ENCODE measurements at places on chromosomes 12 and 14.
A peak's percentile ranks its signal among the peaks of the same experiment; 100 is the strongest.

GRCh38 chr12:49971141-49971540 is 1.6 kb upstream of the AQP6 start:
- DNase-seq: peak; percentile 42

DNA sequence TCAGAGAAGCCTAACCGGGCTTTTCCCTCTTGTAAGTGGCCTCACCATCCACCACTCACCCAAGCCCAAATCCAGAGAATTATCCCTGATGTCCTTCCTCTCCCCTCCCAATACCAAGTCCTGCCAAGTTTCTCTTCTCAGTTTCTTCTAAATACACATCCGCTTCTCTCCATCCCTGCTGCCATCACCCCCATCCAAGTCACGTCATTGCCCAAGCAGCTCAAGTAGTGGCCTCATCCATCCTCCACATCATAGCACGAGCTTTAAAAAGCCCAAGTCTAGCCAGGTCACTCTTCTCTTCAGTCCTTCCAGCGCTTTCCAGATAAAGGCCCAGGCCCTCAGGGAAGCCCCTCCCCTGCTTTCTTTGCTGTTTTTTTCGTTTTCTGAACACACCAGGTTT is 25.4 kb downstream of the IL31 start:
- no peak for DNase-seq

GRCh38 chr12:67243260-67243659 is 25.9 kb upstream of the CAND1 start:
- no peak for DNase-seq

GRCh38 chr12:80721326-80721725 is 4.6 kb downstream of the MYF5 start:
- DNase-seq: no peak

GRCh38 chr12:26101350-26101734 is 23.5 kb downstream of the BHLHE41 start:
- DNase-seq: no peak

- DNase-seq: no peak
These were observed 67.4 kb upstream of the POC1B start for GRCh38 chr12:89593233-89593632.

GRCh38 chr14:68756000-68756481 is 36.8 kb downstream of the ZFP36L1 start:
- DNase-seq: no peak

DNA sequence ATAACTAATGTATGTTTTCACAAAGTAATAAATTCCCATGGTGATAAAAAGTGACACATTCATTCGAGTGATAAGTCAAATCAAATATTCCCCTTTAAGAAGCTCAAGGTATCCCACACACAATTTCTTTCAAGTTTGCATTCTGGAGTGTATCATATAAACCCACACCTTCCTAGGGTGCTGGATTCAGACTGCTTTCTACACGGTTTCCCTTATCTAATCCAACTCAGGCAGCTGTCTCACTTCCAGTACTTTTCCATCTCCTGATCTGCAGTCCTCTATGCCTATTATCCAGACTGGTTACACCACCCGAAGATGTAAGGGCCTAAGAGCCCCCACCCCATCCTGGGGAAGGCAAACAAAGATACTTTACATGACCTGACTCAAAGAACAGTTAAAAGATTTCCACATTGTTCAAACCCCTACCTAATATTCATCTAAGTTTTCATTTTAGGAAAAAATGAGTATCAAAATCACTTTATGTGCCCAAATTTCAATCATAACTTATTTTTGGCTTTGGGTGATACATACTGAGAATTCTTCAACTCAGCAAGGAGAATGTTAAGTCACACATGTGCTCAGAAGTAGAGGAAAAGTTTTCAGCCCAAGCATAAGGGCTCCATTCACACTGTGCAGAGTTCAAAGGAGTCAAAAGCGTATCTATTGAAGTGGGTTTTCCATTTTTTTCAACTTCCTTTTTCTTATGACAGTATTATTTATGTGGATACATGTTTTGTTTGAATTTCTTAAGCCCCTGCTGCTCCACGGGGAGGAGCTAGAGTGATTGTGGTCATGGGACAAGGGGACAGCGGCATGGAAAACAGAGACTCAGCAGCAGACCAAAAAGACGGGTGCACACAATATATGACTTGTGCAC is 41.8 kb downstream of the CORO1C start:
- peak; percentile 68 for DNase-seq

DNA sequence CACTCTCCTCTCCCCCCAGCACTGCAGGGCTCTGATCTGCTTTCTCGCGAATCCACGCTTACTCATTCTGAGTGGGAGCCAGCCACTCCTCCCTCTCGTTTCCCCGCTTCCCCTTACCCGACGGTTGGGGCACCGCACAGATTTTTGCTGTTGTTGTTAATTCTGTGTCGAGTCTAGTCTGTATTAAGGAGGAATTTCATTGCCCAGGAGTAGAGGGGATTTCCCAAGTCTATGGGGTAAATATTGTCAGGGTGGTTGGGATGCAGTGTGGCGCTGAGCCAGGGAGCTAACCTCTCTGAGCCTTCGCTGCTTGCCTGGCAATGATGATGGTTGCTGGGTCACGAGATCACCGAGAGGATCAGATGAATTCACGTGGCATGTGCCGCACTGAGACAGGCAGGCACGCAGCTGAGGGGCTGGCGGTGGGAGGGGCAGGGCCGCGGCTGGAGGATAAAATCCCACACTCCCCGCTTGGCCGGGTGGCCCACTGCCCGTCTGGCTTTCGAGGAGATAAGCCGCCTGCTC is 18.5 kb downstream of the NCOR2 start:
- peak; percentile 82 for DNase-seq

DNA sequence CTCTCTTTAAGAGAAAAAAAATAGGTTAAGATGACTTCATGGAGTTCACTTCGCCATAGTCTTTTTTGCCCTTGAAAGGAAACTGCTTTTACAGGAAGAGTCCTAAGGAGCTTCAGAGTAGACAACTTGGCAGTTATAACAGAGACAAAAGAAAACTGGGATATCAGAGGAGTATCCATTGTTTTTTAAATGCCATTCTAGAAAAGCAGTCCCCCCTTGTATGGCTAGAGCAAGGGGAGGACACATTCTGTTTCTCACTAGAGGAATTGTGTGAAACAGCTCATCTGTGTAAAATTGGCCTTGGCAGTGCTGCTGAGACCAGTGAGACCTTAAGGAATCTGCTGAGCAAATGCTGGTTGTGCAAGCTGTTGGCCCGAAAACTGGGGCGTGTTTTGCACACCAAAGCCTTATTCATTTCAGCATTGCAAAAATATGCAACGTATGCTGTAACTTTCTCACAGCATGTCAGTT is 128.0 kb downstream of the GPR135 start:
- DNase-seq: peak; percentile 87

GRCh38 chr12:2765052-2765451 is 29.7 kb upstream of the FKBP4 start:
- DNase-seq: no peak

- no peak for DNase-seq
These were observed 121.7 kb downstream of the RALGAPA1 start for GRCh38 chr14:35687335-35687939.

- no peak for DNase-seq
These were observed 20.6 kb upstream of the ANHX start for GRCh38 chr12:133256321-133256720.

GRCh38 chr12:92261071-92261470 is 115.4 kb upstream of the BTG1 start:
- DNase-seq: no peak

DNA sequence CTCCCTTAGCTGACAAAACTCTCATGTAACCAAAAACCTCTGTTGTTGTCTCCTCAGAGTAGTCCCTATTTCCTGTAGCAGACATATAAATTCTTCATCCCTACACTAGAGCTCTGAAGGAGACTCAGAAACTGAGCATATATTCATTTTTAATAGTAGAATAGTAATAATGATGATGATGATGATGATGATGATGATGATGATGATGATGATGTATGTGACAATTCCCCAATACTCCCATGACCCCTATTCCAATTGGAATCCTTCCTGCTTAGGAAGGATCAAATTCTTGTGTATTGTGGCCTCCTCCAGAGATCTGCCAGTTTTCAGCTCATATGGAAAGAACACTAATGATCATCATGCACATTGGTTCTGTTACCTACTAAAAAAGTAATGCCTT is 26.7 kb downstream of the RASSF9 start:
- no peak for DNase-seq

DNA sequence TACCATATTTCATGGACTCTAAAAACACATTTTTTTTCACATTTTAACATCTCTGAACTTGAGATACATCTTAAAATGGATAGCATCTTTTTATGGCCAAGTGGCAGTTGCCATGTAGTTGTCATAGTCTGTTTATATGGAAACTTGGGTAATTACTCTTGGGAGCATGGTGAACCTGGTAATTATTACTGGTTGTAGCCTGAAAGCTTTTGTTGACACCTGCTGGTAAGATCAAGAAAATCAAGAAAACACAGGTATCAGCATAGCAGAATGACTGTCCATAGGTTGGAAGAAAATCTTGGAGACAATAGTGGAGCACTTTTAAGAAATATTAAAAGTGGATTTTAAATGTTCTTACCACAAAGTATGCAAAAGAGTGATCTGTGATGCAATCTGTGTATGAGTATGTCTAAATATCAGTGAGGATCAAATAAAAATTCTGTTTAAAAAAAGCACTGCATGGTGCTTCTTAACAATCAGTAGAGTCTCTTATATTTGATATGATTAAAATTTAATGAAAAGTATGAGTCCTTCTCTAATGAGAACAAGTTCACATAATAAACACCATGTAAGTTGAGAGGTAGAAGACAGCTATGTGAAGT is 44.2 kb downstream of the TTC8 start:
- no peak for DNase-seq

All from aorta (tissue), 5 donors.